Erythroblast (primary cell): ENCODE measurements at places on chromosomes 16 and 17.

DNA sequence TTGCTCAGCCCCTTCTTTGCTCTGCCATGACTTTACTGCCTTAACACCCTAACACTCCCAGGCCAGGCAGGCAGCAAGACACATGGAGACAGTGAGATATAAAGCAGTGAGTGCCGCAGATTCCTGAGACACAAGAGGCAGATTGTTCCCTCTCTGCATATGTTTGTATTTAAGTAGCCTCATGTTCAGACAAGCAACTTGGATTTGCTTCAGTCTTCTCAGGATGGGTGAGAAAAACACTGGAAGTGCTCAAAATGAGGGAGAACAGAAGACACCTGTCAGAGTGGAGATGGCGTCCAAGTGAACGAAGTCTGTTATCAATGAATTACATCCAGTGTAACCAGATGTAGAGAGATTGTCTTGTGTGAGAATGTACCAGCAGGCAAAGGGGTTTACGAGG lies 86.8 kb downstream of the CES1 start:
- no peak for DNase-seq

DNA sequence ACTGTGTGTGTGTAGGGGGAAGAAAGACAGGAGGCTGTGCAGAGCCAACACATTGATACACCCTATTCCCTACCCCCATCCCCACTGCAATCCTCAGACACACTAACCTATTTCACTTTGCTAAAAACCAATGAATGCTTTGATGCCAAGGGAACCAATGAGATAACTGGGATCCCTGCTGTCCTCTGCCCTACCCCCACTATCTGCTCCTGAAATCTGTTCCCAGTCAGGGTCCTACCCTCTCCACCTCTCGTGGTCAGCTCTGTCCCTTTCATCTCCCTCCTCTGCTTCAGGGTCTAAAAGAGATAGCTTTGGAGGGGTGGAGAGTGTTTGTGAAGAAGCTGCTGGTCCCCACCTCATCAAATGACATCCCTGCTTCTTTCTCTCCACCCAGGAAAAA lies 19.1 kb upstream of the SP6 start:
- no peak for DNase-seq

DNA sequence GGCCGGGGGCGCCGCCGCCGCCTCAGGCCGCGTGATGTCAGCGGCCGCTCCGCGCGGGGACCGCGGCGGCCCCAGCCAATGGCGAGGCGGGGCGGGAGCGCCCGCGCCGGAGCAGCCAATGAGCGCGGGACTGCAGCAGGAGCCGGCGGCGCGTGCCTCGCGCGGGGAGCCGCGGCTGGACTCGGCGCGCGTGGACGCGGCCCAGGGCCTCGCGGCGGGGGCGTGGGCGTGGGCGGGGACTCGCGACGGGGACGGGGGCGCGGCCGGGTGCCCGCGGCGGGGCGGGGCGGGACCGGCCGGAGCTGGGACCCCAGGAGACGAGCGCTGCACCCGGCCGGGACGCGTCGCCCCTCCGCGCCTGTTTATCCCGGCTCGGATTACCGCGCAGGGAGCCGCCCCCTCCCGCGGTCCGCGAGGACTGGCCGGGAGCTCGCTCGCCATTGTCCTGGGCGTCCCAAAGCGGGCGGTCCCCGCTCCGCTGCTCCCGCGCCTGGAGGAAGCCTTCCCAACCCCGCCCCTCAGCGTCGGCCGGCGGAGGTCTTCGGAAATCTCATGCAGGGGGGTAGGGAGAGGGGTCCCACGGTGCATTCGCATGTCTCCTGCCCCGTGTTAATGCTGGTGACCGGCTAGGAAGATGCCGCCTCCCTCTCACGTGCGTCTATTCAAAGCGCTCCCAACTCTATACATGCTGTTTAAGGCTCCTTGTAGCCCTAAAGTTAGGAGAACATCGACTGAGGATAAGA lies at the start of gene RNF157:
Gene RNF157 (minus strand): TSS at position 33 of the 743 bp plus-strand sequence. CDS start 253 bp downstream, outside the sequence.
- DNase-seq = peak; percentile 63

- no peak for DNase-seq
Observed at GRCh38 chr16:3712861-3713372, 4.4 kb downstream of the TRAP1 start.

- DNase-seq = no peak
Observed at GRCh38 chr17:57408071-57408811, 151.9 kb downstream of the MSI2 start.

DNA sequence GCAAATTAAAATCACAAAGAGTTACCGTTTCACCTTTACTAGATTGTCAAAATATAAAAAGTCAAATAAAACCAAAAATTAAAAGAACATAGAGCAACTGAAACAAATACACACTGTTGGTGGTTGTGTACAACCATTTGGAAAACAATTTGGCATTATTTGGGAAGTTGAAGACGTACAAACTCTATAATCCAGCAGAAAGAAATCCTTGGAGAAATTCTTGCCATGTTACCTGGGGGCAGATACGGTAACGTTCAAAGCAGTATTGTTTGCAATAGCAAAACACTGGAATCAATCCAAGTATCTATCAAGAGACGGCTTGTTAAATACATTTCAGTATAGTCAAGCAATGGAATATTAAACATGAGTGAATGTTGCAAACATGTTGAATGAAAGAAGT lies 56.7 kb downstream of the TBX4 start:
- DNase-seq = no peak

GRCh38 chr17:3935825-3936355 lies 19.6 kb upstream of the P2RX1 start:
- DNase-seq = no peak

- no peak for DNase-seq
Observed at GRCh38 chr17:42920106-42920900, 19.7 kb downstream of the G6PC1 start.

GRCh38 chr17:76816590-76817135 lies 51.5 kb upstream of the MGAT5B start:
- DNase-seq = peak; percentile 55

- no peak for DNase-seq
Observed at GRCh38 chr17:55454906-55455474, 33.4 kb upstream of the MMD start.

DNA sequence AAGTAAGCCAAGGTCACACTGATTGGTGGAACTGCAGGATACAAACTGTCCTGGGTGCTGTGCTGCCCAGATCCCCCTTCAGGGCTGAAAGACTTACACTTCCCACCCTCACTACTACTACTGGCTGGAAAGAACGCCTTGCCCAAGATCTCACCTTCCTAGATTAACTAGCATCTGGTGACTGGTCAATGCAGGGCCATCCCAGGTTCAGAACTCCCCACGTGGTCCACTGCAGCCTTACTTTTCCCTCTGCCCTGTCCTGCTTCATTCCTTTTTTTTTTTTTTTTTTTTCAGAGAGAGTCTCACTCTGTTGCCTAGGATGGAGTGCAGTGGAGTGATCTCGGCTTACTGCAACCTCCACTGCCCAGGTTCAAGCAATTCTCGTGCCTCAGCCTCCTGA lies 2.3 kb upstream of the PDZD9 start:
- DNase-seq = no peak

- peak; percentile 69 for DNase-seq
Observed at GRCh38 chr17:49496183-49496866, 1.2 kb downstream of the NGFR start.

DNA sequence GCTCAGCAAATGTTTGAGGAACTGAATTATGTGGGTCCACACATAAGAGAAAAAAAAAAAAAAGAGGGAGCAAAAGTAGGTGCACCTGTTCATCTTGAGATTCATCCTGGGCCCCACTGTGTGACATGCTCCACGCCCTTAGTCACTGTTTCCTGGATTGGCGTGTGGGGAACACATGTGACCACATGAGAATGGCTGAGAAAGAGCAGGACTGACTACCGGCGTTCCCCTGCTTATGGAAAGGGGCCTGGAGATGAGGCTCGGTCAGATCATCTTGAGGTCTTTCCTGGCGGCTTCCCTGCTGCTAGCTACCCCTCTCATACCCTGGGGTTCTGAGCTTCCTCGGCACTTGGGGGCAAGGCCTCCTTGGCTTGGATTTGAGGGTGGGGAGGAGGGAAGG lies 3.9 kb downstream of the DEXI start:
- no peak for DNase-seq

DNA sequence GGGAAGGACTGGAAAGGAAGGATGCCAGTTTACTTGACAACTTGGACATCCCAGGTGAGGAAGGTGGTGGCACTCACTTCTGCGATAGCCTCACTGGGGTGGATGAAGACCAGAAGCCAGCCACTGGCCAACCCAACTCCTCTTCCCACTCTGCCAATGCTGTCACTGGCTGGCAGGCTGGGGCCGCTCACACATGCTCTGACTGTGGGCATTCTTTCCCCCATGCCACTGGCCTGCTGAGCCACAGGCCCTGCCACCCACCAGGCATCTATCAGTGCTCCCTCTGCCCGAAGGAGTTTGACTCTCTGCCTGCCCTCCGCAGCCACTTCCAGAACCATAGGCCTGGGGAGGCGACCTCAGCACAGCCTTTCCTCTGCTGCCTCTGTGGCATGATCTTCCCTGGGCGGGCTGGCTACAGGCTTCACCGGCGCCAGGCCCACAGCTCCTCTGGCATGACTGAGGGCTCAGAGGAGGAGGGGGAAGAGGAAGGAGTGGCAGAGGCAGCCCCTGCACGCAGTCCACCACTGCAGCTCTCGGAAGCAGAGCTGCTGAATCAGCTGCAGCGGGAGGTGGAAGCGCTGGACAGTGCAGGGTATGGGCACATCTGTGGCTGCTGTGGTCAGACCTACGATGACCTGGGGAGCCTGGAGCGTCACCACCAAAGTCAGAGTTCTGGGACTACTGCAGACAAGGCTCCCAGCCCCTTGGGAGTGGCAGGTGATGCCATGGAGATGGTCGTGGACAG lies 4.5 kb downstream of the ZNF646 start:
- no peak for DNase-seq

GRCh38 chr16:57565461-57565860 lies 23.0 kb downstream of the ADGRG5 start:
- no peak for DNase-seq

DNA sequence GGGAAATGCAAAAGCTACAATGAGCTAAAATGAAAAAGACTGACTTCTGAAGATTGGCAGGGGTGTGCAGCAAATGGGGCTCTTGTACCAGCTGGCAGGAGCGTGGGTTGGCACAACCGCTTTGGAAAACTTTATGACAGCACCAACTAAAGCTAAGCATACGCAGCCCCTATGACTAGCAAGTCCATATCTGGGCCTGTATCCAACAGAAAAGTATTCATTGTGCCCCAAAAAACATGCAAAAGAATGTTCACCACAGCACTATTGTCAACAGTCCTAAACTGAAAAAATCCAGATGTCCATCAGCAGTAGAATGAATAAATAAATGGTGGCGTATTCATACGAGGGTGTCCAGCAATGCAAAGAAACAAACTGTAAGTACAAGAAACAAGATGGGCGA lies 22.6 kb upstream of the ITGA3 start:
- DNase-seq = no peak

- DNase-seq = no peak
Observed at GRCh38 chr17:32916134-32916533, 11.8 kb upstream of the TMEM98 start.

DNA sequence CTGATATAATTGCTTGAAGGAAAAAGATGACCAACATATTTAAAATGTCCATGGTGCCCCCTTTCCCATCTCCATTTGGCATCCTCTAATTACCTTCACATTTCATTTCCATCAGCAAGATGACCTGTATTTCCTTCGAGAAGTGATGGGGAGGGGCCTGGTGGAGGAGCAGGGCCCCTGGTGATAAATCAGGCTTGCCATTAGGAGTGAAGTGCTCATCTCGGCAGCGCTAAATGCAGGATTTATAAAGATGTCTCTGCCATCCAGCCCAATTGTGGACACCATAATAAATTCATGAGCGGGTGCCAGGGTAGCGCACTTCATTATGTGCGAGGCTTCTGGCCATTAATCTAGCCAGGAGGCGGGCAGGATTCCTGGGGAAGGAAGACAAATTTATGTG lies 101.5 kb upstream of the IRX6 start:
- no peak for DNase-seq

DNA sequence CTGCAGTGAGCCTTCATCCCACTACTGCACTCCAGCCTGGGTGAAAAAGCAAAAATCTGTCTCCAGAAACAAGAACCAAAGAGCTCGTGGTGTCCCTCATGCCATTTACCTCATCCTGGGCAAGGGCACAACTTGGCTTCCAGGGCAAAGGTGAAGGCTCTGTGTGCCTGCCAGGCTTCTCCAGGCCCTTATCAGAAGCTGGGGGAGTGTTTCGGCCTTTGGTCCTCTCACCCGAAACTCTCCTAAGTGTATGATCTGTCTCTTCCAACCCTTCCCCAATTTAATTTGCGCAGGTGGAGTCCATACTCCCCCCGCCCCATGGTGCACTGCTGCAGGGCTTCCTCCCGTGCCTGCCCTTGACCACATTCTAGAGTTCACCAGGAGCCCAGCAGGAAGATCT lies 1.1 kb downstream of the CES2 start:
- DNase-seq = no peak

DNA sequence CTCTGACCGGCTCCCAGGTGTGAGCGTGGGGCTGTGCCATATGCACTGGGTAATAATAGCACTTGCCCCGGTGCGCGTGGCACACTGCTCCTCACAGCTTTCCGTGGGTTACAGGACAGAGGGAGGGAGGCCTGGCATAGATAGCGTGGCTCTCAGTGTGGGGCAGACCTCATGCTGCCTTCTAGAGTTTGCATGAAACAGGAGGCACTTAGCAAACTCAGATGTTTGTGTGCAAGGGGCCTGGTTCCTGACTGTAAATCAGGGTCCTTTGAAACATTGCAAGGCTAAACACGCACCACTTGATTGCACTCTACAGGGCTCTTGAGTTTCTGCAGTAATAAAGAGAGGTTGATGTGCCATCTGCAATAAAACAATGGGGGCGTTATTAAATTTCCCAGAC lies 101.7 kb downstream of the RPTOR start:
- no peak for DNase-seq

- peak; percentile 97 for DNase-seq
Observed at GRCh38 chr16:1351582-1352362, at the start of the genes GNPTG and TSR3. Gene GNPTG (plus strand): TSS chr16:1351931. CDS start chr16:1351966, 35 bp downstream. Gene TSR3 (minus strand): TSS chr16:1351878. CDS start chr16:1351804, 74 bp downstream.

DNA sequence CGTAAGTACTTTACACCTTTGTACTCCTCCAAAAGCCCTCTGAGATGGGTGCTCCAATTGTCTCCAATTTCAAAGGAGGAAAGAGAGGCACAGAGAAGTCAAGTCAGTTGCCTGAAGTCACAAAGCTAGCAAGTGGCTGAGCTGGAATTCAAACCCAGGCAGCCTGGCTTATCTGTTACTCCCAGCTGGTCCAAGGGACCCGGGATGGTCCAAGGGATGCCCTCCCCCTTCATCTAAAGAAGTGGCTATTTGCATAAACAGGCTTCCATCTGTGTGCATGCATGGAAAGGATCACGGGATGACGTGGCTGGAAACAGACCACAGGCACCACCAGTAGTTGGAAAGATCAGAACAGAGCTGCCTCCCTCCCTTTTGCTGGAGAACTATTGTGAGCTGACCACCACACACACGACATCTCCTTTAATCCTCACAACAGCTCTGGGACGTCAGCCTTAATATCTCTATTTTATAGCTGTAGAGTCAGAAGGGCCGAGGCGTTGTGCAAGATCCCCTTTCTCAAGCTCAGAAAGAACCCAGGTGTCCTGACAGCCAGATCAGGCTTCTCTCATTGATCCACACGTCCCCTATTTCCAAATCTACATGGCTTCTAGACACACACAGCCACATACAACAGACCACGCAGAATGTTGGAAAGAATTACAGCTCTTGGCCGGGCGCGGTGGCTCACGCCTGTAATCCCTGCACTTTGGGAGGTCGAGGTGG lies 10.9 kb upstream of the COL1A1 start:
- DNase-seq = no peak

GRCh38 chr17:8997994-8998628 lies 23.2 kb upstream of the NTN1 start:
- peak; percentile 62 for DNase-seq
